ENCODE measurements at places on chromosomes 1 and 21.

GRCh38 chr1:69163241-69163640 lies 404.5 kb upstream of the LRRC7 start:
- no peak for DNase-seq

GRCh38 chr1:160399544-160400222 lies 681 bp upstream of the VANGL2 start:
- DNase-seq, result peak; percentile 76

DNA sequence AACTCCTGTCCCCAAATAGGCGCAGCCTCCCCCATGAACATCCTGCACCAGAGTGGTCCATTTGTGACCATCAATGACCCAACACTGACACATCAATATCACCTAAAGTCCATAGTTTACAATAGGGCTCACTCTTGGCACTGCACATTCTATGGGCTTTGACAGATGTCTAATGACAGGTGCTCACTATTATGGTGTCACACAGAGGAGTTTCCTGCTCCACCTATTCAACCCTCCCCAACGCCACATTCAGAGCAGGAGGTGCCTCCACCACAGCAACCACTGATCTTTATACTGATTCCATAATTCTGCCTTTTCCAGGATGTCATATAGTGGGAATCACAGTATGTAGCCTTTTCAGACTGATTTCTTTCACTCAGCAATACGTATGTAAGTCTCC lies 24.2 kb downstream of the GNG4 start:
- DNase-seq, result no peak

GRCh38 chr1:116107371-116107770 lies 3.8 kb upstream of the MAB21L3 start:
- no peak for DNase-seq

DNA sequence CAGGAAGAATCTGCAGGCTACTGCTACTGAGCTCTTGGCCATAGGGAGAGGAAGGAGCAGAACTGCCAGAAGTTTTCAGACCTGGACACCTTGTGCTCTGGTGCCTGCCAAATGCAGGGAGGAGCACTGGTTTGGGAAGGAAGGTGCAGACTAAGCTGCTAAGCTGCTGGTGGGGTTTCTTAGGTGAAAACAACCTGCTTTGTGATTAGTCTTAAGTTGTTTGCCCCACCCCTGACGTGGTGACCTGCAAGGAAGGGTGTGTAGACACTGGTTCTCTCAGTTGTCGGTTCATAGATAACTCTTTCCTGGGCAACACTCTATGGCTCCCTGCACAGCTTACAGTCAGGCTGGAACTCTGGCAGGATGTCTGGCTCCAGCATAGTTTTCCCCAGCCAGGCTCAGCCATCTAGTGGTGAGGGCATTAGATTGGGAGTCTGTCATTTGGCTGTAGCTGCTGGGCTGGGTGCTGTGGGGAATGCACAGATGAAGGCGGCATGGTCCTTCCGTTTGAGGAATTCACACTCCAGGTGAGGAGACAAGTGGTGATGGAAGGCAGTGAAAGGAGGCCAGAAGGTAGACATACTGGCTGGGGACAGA lies 10.3 kb upstream of the S100A10 start:
- peak; percentile 16 for DNase-seq

DNA sequence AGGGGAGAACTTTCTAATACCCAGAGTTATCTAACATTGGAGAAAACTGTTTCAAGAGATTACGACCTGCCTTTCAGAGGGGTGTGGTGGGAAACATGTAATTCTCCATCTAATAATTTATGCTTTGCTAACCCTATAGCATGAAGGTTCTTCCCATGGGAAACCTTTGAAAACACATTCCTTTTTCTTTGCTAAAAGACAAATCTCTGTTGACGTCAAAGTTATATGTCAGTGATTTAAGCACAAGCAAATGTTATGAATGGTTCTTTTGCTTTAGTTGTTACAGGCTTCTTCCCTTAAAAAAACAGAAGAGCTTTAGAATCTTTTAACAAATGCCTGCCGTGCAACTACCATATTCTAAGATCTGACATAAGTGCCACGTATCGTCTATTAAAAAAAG lies 19.2 kb downstream of the FMO2 start:
- DNase-seq, result no peak
